ENCODE measurements at places on chromosomes 5 and 9.

DNA sequence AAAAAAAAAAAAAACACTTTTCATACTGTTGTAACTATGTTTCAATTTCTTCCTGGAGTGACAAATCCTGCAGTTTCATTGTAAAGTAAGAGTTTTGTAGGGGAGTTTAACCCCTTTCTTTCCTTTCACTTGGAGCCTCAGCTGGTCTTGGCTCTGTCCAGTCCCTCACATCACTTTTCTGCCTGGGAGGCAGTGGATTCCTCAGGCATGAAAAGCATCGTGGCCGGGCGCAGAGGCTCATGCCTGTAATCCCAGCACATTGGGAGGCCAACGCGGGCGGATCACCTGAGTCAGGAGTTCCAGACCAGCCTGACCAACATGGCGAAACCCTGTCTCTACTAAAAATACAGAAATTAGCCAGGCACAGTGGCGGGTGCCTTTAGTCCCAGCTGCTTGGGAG lies 45.6 kb upstream of the MYO10 start:
- DNase-seq = no peak

DNA sequence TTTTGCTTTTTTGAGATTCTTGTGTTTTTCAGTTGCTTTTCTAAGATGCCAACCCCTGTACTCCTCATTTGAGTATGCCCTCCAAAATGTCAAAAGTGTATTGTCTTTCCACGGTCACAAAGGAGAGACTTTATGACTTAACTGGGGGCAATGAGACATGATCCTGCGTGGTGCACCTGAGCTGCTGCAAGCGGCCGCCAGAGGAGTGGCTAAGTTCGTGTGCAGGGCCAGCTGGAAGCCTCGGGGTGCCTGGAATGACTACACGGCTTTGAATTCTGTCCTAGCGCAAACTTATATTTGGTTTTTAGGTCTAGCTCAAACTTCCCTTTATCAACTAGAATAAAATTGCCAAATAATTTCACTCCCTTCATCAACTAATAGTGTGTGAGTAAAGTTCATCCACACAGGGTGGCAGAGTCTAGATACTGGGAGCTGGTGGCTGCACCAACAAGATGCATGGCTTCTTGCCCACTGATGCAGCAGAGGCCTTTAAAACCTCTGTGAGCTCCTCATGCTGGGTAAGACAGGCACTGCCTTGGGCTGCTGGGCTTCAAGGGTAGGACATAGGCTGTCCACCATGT lies 4.7 kb downstream of the GADD45G start:
- DNase-seq = no peak

DNA sequence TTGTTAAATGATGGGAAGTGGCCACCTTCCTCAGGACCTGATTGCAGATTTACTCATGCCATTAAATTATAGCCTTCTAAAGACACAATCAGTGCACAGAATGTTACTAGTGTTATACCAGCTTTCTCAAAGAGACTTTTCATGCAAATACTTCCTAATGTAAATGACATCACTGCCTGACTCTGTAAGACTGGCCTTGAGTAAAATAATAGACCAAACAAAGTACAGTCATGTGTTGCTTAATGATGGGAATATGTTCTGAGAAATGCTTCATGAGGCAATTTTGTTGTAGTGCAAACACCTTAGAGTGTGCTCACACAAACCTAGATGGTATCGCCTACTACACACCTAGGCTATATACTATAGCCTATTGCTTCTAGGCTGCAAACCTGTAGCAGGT lies 17.0 kb upstream of the C1QTNF3 start:
- DNase-seq = no peak

- no peak for DNase-seq
Measured at GRCh38 chr9:97910357-97910756, 11.9 kb downstream of the TRMO start.

DNA sequence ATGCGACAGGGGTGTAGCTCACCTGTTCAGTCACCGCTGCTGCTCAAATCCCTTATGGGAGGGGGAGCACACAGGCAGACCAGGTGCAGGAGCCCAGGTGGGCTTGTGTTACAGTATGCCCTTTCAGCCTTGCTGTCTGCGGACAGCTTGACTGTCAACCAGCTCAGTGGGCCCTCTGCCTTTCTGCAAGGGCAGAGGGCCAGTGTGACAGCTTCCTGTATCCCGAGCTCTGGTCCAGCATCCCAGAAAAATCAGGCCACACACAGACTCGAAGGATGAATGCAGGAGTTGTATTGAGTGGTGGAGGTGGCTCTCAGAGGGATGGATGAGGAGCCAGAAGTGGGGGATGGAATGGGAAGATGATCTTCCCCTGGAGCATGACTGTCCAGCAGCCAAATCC lies 172.2 kb downstream of the C5orf15 start:
- DNase-seq = no peak

GRCh38 chr5:84228266-84228665 lies 156.4 kb downstream of the EDIL3 start:
- no peak for DNase-seq

- DNase-seq = no peak
Measured at GRCh38 chr9:137756045-137756744, 121.4 kb upstream of the CACNA1B start.

GRCh38 chr5:142544071-142544753 lies 141.7 kb downstream of the FGF1 start:
- no peak for DNase-seq

- no peak for DNase-seq
Measured at GRCh38 chr9:120153258-120153657, 426.7 kb downstream of the CDK5RAP2 start.

DNA sequence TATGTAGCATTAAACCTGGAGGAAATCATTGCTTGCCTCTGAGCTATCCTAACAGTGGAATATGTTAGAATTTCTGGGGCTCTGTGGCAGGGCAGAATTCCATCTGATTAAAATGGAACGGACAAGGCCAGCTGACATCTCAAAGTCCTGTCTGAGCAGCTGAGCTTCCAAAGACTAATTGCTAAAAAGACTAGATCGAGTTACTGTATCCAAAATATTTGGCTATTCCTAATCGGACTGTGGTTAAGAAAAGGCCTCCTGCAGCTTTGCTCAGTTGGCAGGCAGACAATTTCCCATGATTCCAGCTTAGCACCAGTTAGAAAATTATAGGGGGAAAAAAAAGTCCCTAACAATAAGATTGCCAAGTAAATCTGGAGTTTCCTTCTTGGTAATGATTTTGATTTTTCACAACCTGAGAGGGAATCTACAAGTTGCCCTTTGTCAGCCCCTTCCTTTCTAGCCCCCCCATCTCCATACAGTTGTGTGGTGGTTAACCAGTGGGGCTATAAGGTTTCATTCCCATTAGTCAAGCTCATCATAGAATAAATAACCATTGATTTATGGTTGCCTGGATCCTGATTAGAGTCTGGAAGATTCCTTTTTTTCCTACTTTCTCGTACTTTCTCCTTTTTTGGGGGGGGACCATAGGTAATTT lies 26.4 kb downstream of the PTGR1 start:
- DNase-seq = no peak

Measured in stimulated activated CD8-positive, alpha-beta memory T cell treated with anti-CD3 and anti-CD28 coated beads, Interleukin-15, amount 100 ng/mL, for 48 hours (primary cell).